ENCODE measurements at places on chromosomes 3 and 15.

GRCh38 chr3:25913179-25913578, 123.3 kb downstream of the OXSM start:
- DNase-seq: no peak

- no peak for DNase-seq
These were observed 2.7 kb upstream of the LSMEM2 start for GRCh38 chr3:50275996-50276761.

- DNase-seq: no peak
These were observed 197.5 kb downstream of the ADAMTS9 start for GRCh38 chr3:64490180-64490724.

DNA sequence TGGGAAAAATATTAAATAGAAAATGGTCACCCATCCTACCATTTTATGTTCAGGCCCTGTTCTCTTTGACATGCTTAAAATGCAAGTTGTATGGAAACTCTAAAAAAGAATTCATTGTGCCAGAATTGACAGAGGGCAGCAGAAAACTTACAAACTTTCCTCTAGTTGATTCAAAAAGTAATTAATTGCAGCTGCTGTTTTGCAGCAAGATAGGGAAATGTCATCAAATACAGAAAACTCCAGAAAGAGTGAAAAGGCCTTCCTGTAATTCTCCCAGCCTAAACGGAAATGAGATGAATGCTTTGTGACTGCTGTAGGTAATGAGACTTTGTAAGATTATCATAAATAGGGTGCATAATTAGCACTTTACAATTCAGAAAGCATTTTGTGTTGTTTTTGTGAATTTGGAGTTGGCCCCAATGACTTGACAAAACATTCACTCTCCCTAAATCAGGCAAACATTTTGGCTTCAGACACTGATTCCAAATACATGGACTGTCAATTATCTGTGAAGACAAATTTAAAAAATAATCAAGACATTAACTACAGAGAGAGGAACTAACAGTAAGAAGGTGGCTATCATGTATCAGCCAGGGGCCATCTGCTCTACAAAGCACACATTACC, 861.8 kb downstream of the SQOR start:
- no peak for DNase-seq

- peak; percentile 6 for DNase-seq
These were observed 90.7 kb downstream of the TMEM266 start for GRCh38 chr15:76150513-76150912.

- no peak for DNase-seq
These were observed 265.9 kb downstream of the SHQ1 start for GRCh38 chr3:72582211-72582878.

GRCh38 chr3:46208167-46208704, at the start of gene CCR1:
TSS of gene CCR1 (minus strand) at chr3:46208313. CDS start at chr3:46204313, 4,000 bp downstream.
- peak; percentile 77 for DNase-seq

DNA sequence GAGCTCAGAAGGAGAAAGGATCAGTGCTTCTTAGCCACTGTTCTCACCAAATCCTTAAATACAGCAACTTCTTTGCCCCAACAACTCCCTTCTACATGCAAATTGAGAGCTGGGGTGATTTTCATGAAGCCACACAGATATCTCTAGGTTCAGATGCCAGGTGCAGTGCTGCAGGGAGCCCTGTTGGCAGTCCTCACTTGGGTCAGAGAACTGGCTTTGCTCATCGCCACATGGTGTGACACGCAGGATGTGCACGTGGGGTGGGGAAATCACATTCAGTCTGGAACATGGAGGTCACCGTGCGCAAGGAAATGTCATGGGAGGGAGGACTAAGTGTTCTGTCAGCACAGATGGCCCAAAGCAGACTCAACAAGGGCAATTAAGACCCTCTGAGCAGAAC, 103.8 kb downstream of the WDR76 start:
- no peak for DNase-seq

DNA sequence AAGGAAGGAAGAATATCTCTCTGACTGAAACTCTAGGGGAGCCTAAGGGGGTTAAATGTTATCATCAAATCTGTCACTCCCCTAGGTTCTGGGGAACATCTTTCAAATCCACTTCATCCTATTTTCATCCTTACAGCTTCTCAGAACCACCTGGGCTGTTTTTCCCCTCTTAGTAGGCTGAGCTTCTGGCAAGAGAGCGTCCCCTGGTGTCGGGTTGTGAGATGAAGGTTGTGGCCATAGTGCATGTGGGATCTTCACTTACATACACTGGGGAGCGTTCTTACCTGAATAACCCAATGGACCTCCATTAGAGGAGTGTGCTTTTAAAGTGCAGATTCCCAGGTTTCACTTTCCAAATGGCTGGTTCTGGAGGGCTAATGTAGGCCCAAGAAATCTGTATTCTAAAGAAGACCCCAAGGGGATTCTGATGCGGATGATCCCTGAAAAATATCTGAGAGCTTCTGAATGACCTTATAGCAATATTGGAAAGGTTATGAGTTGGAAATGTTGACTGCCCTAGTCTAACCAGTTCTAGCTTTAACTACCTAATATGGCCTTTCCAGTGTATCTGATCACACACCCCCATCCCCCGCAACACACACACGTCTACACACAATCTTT, 663.7 kb downstream of the AGBL1 start:
- DNase-seq: no peak

DNA sequence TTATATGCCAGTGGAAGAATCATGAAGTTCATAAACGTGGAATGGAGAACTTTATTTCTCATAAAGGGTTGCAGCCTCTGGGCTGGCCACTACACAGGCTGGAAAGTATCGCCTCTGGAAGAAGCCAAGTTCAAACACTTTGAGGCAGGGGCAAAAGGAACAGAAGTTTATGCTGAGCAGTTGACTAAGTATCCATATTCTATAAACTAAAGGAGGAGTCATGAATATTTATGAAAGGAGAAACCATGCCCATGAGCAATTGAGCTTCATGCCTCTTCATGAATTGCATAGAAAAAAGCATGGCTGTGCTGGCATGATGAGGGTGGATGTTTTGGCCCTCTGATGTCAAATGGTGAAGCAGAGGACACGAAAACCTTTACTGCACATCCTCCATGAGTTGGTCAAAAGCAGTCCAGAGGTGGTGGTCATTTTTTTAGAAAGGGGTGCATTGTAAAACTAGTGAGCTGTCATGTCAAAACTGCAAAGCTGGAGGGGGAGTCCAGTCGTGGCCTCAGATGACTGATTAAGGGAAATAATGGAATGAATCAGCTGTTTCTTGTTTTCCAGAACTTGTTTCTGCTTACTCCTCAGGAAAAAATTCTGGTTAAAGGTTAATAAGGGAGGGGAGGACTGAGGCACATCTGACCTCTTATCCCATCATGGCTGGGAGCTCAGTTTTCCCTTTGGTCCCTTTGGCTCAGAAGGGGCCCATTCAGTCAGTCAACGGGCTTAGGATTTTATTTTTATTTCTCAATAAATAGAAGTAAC, 276.7 kb downstream of the CHL1 start:
- DNase-seq: no peak

DNA sequence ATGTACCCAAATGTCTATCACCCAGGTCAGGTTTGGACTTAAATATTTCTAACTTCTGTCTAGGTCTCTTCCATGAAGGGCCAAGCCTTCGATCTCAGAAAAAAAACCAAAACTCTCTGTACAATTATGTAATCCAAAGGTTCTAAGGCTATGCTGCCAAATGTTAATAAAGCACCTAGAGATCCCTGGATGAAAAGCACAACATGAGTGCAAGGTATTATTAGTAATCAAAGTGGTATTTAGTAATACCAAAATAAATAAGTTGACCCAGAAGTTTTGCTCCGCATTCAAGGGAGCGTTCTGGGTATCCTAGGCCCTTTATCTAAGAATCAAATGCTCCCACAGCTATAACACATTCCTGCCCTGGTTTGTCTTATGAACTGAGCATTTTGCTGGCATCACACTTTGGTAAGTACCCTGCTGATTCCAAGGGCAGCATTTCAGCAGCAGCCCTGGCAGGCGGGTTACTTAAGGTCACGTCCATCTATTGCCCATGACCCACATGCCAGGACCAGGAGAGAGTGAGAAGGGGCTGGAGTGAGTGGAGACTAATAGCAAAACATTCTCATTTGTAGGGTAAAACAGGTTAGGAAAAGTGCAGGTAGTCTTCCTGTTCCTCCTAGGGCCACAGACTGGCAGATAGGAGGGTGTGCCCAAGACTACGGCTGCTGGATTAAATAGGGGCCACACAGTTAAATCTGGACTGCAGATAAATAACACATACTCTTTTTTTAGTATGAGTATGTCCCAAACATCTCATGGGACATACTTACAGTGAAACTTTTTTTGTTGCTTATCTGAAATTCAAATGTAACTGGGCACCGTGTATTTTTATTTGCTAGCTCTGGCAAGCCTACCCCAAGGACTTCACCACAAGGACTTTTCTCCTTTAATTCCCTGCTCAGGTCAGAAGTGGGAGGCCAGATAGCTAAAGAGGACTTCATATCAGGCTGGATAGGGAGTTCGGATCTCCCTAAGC, 76.0 kb upstream of the SNRK start:
- no peak for DNase-seq

DNA sequence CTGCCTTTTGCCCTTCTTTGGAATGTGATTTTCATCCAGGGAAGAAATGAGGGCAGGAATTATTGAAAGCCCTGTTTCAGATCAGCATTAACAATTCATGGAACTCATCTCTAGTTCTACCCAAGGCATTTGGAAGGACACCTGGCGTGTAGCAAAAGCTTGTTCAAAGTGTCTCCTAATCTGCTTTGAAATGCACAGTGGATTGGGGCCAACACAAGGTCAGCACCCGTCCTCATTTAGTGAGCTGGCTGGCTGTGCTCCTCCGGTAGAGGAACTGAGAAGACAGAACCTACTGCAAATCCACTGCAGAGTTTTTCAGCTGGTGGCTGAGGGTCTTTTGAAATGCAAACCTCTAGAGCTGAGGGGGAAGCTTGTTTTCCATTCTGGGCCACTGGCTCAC, 141.6 kb upstream of the STT3B start:
- no peak for DNase-seq

- no peak for DNase-seq
These were observed 142.8 kb downstream of the CHL1 start for GRCh38 chr3:339351-339750.

DNA sequence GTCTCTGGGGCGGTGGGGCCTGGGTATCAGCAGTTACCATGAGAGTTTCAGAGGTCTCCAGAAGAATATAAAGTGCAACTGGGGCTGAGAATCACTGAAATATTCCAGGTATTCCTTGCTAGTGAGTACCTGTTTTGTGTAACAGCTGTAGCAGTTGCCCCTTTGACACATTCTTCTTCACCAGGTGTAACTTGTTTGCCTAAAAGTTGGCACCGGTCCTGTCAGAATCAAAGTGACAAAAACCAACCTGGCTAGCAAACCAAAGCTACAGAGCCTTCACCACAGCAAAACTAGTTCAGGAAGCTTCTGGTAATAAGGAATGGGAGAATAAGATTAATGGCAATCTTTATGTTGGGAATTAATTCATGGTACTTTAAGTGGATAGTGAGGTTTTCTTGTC, 296.0 kb downstream of the NAALADL2 start:
- no peak for DNase-seq

- DNase-seq: no peak
These were observed 12.0 kb upstream of the PPP1R2 start for GRCh38 chr3:195555110-195555509.

DNA sequence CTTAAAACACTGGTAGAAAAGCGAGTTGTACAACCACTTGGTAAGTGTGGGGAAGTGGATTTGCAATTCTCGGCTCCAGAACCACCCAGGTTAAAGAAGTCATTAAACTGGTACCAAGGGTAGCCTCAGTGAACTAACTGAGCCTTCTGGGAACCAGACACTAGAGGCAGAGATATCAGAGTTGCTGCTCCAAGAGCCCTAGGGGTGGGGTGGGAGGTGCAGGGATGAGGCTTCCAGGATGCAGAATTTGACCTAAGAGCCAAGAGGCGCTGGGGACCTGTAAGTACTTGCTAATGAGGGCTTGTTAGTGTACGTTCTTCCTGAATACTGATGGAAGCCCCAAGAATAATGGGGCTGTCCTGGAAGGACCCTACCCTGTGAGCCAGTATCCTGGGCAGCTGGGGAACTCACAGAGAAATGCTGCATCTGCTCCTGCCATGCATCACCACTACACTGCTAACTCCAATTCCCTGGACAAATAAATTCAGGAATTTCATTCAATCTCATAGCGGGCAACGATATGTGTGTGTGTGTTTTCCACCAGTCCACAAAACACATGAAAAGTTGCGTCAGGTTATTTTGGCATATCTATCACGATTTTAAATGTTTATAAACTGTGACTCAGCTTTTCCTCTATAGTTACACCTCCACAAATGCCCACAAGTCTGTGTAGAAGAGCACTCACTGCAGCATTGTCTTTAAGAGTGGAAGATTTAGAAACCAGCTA, 23.8 kb downstream of the STIMATE start:
- DNase-seq: peak; percentile 59

DNA sequence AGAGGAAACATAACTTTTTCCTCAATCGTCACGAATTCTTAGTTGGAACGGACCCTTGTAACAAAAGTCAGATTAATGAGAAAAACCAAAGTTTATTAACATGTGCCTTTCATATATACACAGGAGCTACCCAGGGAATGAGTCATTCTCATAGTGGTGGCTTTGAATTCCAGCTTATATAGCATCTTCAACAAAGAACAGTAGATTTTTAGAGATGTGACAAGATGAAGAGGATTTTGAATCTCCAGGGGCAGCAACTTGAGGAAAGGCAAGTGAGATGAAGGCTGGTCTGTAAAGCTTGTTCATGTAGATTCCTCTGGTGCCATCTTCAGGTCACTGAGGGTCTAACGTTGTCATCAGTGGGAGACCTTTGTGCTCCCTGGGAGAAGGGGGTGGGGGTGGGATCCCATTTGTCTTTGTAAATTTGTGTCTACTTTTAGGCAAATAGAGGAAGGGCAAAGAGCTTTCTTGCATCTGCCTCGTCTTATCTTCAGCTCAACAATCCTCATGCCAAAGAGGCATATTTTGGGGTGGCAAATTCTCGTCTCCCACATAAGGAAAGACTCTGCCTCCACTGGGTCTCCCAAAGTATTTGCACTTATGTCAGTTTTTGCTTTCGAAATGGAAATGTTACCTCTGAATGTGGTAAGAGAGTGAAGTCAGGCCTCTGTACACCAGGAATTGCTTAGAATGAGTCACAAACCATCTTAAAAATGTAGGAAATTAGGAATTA, 29.5 kb downstream of the CLEC3B start:
- DNase-seq: peak; percentile 84

- no peak for DNase-seq
These were observed 3.2 kb downstream of the TNNC1 start for GRCh38 chr3:52450489-52451236.

DNA sequence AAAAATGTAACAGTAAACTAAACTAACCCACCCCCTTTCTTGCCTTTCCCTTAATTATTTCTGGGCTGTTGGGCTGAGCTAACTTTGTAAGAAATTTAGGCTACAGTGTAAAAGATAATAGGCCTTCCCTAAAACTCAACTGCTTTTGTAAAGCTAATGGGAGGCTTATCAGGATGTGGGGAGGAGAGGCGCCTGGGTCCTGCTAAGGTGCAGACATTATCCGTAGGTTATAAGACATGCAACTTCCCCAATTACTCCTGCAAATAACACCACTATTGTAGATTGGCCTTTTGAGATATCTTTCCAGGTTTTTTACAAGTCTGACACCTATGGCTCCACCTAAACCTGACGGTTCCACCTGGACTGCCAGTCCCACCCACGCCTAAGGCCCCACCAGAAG, 88.3 kb downstream of the NPAP1 start:
- no peak for DNase-seq

GRCh38 chr15:68795298-68795848, 25.3 kb downstream of the ANP32A start:
- DNase-seq: no peak

GRCh38 chr15:89640245-89640644, 15.0 kb downstream of the KIF7 start:
- DNase-seq: no peak

All from HCEC 1CT (cell line).